Smooth muscle cell of the umbilical artery (primary cell): ENCODE measurements at places on chromosomes 1 and 21. TPM values are rescaled to one million over a fixed set of nuclear protein-coding genes. Genes with fewer than 3 reads are reported as not detected.

Gene DNAJC28
- 1.7 and 2.4 TPM in 2 replicates for total RNA-seq

Gene OR10J1
- not detected in 2 replicates for total RNA-seq

Gene CFHR4
- total RNA-seq = not detected in 2 replicates

Gene LDLRAD1
- not detected in 2 replicates for total RNA-seq
